D721Med (cell line): ENCODE measurements at places on chromosomes 12 and 14.

DNA sequence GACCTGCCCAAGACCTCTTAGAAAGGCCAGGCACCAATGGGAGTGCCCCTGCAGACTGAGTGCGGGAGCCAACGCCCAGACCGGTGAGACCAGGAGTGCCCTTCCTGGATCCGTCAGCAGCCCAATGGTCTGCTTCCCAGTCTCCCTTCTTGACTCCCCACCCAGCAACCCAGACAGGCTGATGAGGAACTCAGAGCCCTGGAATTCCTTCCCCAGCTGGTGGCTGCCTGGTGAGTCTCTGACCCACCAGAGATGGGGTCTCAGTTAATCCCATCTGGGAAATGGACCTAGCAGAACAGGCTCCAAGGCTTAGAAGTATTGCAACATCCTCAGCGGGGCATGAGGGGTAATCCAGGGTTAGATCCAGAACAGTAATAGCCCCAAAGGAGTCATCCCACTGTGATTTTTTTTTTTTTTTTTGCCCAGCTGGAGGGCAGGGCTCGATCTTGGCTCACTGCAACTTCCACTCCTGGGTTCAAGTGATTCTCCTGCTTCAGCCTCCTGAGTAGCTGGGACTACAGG lies 1.5 kb upstream of the RASAL1 start:
- DNase-seq, result no peak

DNA sequence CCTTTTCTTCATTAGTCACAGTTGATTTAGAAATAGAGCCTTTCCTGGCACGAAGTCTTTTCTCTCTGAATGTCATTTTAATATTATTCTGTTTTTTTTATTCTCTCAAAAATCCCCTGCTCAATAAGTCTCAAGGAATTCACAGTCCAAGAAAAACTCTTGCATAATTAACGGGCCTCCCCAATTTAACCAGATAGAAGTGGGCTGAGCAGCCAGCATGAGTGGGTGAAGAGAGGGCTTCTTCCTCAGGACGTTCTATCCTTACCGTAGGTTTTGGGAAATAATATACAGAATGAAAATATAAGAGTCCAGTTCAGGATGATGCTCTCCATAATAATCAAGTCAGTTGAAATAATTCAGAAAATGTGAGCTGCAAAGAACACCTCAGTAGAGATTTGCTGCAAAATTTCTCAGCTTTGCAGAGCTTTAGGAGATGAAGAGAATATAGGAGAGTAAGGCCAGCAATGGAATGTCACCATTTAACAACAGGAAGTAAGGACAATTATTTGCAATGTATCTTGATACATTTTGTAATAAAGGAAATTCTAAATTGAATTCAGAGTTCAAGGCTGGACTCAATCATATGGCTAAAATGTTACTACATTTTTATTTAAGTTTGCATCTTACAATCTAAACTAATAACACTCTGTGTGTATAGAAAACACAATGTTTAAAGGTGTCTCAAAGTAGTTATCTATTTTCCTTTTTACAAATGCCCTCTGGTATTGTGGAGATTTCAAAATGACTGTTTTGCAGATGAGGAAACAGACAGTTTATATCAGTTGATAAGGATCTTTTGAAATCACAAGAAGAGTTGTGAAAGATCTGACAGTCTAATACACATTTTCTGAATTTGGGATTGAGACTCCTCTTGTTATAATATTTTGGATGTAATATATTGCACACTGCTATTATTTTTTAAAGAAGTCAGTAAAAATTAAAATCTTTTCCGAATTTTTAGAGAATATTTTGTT lies 1724.1 kb upstream of the SEL1L start:
- DNase-seq, result no peak

DNA sequence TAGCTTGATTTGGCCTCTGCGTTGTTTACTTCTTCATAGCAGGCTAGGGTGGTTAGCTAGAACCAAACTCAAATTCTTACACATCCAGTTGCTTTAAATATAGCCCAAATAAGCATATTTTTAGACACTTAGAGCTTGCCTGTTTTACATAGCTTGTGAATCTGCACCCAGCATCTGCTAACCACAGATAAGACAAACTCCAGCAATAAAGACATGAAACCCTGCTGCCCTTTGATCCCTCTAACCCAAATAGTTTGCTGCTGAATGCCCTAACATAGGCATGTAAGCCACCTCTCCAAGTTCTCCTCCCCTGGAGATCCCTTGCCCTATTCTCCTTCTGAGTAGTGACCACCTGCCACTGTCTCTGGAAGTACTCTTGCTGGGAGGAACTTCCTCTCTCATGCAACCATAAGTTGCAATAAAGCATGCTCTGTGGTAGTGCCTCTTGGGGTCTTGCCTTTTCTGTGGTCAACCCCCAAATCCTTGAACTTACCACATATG lies 185.6 kb downstream of the TMEM117 start:
- no peak for DNase-seq

- DNase-seq, result no peak
These were observed 28.6 kb downstream of the KCNA5 start for GRCh38 chr12:5072311-5072710.
